ENCODE measurements at places on chromosomes 11 and 22.
A peak's percentile ranks its signal among the peaks of the same experiment; 100 is the strongest.

GRCh38 chr11:32874132-32874531 lies 18.5 kb upstream of the QSER1 start:
- DNase-seq = no peak

GRCh38 chr11:70670676-70671034 lies 272.3 kb downstream of the CTTN start:
- DNase-seq = no peak

GRCh38 chr22:26621663-26622062 lies at the start of gene CRYBA4:
CRYBA4 (plus strand) TSS chr22:26621963; CDS start chr22:26622597, 634 bp downstream.
- no peak for DNase-seq

GRCh38 chr22:38724926-38725571 lies 19.3 kb downstream of the GTPBP1 start:
- DNase-seq = no peak

GRCh38 chr11:18802381-18803257 lies 11.0 kb upstream of the PTPN5 start:
- peak; percentile 34 for DNase-seq
